ENCODE measurements at places on chromosomes 13 and 19.

GRCh38 chr19:38599722-38600121 is 18.0 kb downstream of the MAP4K1 start:
- DNase-seq = no peak

GRCh38 chr13:79742923-79743322 is 262.0 kb downstream of the NDFIP2 start:
- DNase-seq = no peak

- no peak for DNase-seq
These were observed 221.7 kb upstream of the GPC6 start for GRCh38 chr13:93004919-93005318.

- DNase-seq = no peak
These were observed 19.5 kb downstream of the MAN2B1 start for GRCh38 chr19:12647047-12647446.

GRCh38 chr13:40452038-40452666 is 214.3 kb downstream of the FOXO1 start:
- no peak for DNase-seq

DNA sequence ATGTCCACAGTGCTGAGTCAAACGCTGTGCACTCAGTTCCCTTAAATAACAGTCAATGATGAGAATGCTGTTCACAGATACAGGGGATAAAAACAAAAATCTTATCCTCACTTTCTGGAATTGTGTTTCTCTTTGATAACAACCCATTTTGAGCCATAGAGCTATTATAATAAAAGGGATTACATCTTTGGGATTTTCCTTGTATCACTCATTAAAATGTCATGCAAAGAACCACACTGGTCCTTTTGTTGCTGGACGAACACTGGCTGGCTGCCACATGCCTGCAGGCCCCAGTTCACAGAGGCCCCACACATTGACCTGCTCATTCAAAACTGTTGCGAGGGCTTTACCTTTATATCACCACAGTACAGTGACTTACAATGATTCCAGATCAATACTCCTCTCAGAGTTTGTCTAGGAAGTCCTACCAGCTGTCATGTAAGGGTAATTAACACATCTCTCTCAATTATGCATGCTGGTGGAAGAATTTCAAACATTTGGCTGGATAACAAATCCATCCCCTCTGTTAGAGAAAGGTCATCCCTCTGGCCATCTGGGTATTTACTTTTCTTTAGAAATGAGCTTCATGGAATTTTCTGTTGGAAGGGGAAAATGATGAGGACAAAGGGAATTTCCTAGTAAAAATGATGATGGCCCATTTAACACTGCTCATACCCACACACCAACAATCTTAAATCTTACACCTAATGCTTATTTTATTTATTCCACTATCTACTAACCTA is 85.9 kb downstream of the MBNL2 start:
- no peak for DNase-seq

DNA sequence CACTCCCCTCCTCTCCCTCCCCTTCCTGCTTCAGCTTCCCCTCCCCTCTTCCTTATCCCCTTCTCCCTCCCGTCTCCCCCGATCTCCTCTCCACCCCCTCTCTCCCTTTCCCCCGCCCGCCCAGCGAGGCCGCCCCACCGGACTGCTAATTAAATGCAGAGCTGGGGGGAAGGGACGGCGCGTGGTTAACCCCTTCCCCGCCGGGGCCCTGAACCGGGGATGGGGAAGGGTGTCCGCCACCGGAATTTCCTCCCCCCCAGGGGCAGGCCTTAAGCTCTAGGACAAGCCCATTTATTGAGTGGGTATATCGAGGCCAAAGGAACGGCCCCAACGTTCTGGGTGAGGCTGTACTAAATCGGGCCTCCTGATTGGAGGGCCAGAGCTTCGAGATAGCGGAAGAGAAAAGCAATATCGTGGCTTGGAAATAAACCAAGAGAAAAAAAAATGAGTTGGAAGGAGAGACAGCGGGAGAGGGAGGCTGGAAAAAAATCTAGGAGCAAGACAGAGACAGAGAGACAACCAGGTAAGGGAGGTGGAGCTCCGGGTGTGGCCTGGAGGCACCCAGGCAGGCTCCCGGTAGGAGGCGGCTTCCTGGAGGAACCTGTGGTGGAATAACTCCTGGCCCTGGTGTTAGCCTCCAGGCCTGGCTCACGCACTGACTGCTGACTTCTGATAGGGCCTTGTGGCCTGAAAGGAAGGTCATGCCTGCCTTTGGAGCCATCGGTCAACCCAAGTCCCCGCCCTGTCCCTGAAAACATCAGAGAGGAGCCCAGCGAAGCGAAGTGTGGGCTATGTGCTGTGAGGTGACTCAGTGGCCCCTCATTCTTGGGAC is 11.6 kb upstream of the JUND start:
- peak; percentile 66 for DNase-seq

DNA sequence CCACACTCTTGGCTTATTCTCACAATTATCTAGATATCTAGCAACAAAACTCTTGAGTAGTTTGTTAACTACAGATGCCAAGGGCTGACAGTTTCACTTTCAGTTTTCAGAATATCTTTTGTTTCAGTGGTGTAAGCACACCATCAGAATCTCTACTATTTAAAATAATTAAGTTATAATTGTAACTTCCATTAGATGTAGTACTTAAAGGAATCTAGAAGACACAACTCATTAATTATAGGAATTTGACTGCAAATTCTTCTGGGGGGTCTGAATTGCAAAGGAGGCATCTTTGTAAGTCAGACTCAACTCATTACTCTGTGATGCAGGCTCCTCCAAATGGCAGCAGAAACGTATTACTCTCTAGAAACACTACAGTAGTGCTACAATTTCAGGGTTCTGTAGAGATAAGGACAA is 44.9 kb upstream of the USPL1 start:
- peak; percentile 55 for DNase-seq

DNA sequence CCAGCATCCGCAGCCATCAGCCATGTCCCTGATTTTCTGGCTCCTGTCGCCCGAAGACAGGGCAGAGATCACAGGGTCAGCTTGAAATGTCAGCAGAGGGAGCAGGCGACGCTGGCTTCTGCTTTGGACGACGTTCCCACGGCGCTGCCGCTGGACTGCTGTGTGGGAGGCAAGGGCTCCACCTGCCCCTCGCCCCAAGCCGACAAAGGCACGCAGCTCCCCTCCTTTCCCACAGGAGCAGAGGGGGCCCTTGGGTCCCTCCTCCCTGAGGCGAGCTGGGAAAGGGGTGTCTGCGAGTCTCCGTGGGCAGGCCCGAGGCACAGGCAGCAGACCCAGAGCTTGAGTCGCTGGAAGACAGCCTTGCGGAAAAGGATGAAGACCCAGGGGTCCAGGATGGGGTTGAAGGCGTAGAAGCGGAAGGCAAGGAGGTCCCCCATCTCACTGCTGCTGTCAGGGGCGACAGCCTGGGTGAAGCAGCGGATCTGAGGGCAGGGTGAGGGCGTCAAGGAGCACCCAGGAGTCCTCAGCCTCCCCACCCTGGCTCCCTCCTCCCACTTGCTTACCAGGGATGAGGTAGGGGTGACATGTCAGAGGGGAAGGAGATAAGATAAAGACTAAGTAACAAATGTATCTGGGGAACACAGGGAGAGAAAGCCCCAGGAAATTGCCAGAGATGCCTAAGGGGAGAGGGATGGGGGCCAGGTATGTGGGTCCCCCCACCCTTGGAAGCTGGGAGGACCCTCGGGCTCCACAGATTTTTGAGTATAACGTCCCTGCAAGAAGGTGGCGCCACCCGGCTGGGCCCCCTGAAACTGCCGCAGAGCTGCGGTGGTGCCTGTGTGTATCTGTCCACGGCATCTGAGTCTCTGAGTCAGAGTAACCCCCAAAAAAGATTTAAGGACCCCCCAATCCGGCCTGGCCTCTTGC is 3.4 kb downstream of the PTGIR start:
- DNase-seq = no peak

- no peak for DNase-seq
These were observed 321.9 kb upstream of the ZNF507 start for GRCh38 chr19:32023564-32023832.

- no peak for DNase-seq
These were observed 404.7 kb downstream of the KCNRG start for GRCh38 chr13:50419896-50420295.

DNA sequence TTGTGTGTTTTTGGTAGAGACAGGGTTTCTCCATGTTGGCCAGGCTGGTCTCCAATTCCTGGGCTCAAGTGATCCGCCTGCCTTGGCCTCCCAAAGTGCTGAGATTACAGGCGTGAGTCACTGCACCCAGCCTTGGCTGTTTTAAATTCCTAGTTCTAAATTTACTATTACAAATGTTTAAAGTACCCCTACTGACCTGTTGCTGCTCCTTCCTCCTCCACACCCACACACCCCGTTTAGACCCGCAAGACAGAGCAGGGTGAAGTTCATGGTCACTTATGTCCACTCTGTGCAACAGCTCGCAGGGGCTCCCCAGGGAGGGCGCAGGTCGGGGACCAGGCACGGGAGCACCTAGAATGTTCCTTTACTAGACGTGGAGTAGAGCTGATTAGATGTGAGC is 28.7 kb downstream of the TMEM161A start:
- no peak for DNase-seq

- no peak for DNase-seq
These were observed 12.2 kb downstream of the ZNF439 start for GRCh38 chr19:11860721-11861120.

DNA sequence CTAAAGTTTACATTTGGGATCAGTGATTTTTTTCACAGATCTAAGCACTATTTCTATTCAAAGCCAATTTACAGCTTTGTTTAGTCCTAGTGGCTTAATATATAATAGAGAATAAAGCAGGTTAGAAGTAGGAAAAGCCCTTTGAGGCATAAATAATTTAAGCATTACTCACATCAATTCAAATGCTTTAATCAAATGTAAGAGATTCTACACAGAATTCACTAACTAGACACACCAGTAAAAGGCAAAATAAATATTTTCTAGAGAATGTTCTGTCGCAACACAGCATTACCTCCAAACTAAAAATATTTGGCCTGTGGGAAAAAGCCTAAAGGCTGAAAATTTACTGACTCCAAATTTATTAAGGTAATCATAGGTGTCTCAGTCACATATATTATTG is 31.3 kb downstream of the KCTD12 start:
- no peak for DNase-seq

DNA sequence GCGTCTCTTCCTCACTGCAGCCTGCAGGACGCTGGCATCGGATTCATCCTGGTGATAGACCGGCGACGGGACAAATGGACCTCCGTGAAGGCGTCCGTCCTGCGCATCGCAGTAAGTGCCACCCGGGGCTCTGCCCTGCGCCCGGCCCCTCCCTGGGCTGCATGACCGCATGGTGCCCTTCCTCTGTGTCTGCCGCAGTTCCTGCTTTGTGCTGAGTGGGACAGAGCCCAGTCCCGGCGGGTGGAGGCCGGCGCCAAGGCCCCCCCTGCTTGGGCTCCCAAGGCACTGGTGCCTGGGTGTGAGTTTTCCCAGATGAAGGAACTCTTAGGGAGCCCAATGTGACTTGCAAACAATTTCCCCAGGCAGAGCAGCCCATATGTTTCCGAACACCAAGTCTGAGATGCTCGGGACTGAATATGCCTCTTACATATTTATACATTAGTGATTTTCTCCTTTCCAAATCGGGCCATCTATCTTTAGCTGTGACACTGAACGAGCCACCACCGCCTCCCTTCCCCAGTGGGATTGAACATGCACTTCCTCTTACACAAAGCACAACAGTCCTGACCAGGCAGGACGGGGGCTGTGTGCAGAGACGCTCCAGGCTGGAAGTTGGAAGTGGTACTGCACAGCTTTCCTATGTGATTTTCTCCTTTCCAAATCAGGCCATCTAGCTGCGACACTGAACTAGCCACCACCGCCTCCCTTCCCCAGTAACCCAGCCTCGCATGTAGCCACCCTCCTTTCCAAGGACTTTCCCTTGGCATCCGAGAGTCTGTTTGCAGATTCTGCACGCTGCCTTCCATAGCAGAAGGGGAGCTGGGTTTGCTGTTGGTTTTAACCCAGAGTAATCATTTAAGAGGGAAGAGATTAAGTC is 60.1 kb upstream of the F7 start:
- no peak for DNase-seq

DNA sequence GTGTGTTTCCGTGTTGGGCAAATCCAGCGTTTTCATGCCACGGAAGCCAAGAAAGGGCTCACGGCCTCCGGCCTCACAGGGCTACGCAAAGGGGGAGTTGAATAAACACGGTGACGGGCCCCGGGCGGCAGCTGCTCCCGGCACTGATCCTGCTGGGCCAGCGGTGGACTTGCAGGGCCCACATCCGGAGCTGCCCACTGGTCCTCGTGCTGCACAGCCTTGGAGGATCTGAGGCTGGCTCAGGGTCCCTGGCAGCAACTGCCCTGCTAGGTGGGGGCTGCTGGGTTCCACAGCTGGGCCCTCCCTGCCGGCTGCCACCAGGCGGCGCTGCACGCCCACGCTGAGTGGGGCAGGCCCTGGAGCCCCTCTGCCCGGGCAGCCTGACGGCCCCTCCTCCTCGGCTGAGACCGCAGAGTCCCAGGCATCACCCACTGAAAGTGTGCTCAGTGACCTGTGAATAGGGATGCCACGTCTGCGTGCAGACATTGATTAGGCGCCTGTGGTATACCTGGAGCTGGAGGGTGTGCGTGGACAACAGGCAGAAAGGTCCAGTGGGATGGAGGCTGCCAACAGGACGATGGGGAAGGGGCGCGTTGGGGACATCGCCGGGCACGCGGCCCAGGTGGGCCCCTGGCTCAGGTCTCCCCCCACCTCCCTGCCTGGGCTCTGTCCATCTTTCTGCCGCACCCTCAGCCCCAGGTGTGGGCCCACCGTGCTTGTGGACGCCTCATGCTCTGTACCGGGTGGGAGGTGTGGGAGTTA is 5.3 kb upstream of the HCN2 start:
- DNase-seq = peak; percentile 68

DNA sequence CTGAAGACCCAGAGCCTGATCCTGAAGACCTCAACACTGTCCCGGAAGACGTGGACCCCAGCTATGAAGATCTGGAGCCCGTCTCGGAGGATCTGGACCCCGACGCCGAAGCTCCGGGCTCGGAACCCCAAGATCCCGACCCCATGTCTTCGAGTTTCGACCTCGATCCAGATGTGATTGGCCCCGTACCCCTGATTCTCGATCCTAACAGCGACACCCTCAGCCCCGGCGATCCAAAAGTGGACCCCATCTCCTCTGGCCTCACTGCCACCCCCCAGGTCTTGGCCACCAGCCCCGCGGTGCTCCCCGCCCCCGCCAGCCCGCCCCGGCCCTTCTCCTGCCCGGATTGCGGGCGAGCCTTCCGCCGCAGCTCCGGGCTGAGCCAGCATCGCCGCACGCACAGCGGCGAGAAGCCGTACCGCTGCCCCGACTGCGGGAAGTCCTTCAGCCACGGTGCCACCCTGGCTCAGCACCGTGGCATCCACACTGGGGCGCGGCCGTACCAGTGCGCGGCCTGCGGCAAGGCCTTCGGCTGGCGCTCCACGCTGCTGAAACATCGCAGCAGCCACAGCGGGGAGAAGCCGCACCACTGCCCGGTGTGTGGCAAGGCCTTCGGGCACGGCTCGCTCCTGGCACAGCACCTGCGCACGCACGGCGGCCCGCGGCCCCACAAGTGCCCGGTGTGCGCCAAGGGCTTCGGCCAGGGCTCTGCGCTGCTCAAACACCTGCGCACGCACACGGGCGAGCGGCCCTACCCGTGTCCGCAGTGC is 2.9 kb upstream of the MCOLN1 start:
- DNase-seq = no peak

DNA sequence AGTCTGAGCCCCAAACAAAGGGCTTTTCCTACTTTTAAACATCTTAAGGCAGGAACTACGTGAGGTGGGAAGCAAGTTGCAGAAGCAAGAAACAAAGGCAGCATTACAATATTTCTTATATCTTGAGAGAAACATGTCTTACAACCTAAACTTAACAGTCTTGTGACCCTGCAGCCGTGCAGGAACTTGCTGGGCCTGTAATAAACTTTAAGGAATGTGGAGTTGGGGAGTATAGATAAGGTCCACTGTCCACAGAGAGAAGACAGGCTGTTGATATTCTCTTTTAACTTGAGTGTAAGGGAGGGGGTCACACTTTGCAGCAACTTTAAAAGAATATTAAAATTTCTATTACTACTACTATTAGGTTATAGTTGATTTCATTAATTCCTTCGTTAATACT is 214.6 kb upstream of the HTR2A start:
- no peak for DNase-seq

Measured in CD4-positive, alpha-beta T cell treated with Interleukin-1 beta for 1 hour (primary cell).